ENCODE measurements at places on chromosomes 7 and 10.

GRCh38 chr10:86099542-86100334, 266.9 kb downstream of the GRID1 start:
- DNase-seq: no peak

DNA sequence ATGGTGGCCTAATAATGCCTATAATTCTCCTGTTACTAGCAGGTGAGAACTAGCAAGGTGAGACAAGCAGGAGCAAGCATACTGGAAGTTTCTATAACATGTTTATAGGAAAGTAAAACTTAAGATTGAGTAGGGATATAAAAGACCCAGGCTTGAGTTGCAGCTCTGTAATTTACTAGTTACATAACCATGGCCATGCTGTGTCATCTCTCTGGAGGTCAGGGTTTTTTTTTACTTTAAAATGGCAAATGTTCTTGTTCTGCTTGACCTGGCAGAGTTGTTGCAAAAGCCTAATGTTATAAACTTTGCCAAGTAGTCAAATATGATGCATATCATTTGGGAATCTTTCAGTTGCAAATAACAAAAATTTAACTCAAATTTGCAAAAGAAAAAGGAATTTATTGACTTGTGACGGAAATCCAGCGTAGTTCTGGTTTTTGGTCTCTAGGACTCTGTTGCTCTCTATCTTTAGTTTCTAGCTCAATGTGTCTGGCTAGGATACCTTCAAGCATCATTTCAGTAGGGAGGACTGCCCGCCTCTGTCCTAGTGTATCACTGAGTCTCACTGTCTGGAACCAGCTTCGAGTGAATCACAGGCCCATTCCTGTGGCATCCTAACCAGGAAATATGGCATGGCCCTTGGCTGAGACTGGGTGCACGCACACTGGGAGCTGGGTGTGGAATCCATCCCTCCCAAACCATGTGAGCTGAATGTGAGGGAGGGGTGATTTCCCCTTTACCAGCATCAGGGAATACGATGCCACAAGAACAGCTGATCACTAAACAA, 67.9 kb downstream of the ADAM22 start:
- DNase-seq: no peak

GRCh38 chr10:12243864-12244620, 48.1 kb downstream of the CDC123 start:
- no peak for DNase-seq

- DNase-seq: no peak
Measured at GRCh38 chr7:143210541-143210940, 11.3 kb upstream of the TAS2R40 start.

GRCh38 chr7:113159746-113160339, 41.5 kb upstream of the SMIM30 start:
- no peak for DNase-seq

GRCh38 chr10:21130108-21130507, 233.0 kb upstream of the NEBL start:
- no peak for DNase-seq

- DNase-seq: no peak
Measured at GRCh38 chr10:5530412-5530806, 5.6 kb downstream of the CALML3 start.

GRCh38 chr10:116715839-116716377, 26.5 kb downstream of the HSPA12A start:
- DNase-seq: no peak

All from activated T-cell treated with anti-CD3 and anti-CD28 coated beads for 24 hours (primary cell).